Stimulated activated CD4-positive, alpha-beta T cell treated with anti-CD3 and anti-CD28 coated beads, Interleukin-4, amount 100 ng/mL, for 1 hour (primary cell): ENCODE measurements at places on chromosomes 12 and 14.

GRCh38 chr14:67652189-67652588 is 22.2 kb downstream of the VTI1B start:
- no peak for DNase-seq

DNA sequence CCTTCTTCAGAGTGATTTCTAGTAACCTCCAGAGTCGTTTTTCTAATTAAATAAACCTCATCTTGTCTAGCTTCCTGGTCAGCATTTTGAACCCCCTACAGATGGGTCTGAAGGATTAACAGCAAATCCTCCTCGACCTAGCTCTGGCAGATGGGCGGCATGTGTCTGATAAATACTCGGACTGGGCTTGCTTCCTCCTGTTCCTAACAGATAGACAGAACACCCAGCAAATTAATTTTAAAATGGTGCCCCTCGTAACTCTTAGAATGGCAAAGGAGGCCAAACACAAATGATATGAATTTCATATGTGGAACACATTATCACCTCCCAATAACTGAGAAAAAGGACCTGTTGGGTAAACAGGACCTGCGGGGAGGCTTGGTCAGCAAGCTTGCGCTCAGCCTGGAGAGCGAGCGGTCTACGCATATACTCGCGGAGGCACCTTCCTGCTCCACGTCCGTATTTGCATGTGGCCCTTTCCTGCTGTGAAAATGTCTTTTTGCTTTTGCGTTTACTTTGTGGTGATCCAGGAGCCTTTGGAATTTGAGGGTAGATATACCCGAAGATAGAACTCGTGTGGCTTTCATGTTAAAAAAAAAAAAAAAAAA is 79.6 kb downstream of the OTX2 start:
- DNase-seq: no peak

- no peak for DNase-seq
These were observed 12.4 kb upstream of the GYS2 start for GRCh38 chr12:21617030-21617429.

DNA sequence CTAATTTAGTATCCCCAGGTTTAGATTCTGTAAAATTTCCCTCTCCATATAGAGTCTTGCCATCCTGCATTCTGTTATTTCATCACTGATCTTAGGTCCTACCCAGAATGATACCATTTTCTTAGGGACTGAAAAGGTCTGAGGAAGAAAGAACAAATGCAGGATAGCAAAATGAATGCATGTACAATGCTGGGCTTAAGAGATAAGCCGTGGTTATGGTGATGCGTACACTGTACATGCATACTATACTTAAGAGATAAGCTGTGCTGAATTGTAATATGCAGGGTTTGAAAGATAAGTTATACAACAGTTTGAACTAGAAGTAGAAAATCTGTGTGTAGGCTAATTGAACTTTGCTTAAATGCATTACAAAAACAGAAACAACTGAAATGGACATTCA is 416.2 kb downstream of the C12orf50 start:
- DNase-seq: no peak

- DNase-seq: no peak
These were observed 232.1 kb upstream of the TBX3 start for GRCh38 chr12:114916124-114916523.

DNA sequence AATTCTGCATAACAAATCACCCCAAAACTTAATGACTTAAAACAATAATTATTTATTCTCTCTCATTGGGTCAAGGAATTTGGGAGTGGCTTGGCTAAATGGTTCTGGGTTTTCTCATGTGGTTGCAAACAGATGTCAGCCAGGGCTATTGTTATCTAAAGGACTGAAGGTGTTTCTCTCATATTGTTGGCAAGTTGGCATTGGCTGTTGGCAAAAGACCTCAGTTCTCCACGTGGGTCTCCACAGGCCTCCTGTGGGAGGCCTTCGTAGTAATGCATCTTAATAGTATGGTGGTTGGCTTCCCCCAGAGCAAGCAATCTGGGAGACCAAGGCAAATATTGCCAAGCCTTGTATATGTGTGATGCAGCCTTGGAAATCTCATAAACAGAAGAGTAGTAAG is 14.4 kb downstream of the GALNT16 start:
- no peak for DNase-seq

GRCh38 chr12:119071638-119072231 is 90.4 kb downstream of the SRRM4 start:
- no peak for DNase-seq

GRCh38 chr12:64673490-64674169 is 63.3 kb downstream of the RASSF3 start:
- no peak for DNase-seq

GRCh38 chr12:64459394-64459891 is 7.5 kb downstream of the TBK1 start:
- no peak for DNase-seq

- no peak for DNase-seq
These were observed 31.9 kb downstream of the TSPAN8 start for GRCh38 chr12:71125949-71126348.

DNA sequence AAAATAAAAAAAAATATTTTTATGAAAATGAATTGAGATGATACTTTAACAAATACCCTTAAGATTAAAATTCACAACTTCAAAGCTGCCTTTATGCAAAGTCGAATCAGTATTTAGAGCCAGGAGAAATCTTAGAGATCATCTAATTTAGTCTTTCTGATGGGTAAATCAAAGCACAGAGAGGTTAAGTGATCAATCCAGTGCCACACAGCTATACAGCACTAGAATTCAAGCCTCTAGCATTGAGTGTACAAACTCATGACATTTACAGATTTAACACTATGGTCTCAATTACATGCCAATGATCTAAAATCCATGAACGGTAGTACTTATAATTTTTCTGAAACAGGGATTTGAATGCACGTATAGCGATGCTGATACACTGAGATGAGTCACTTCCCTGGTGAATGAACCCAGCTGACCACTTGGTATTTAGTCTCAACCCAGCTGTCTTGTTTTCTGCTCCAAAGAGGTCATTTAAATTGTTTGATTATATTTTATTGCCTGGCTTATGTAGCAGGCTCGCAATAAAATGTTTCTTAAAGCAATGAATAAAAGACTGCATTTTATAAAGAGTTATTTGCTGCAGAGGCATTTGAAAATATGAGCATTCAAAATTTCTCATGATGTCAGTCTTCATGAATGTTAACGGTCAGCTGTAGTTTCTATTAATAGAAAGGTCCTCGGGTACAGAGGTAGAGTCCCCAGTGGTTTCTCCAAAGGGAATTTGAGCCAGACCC is 152.4 kb upstream of the PRICKLE1 start:
- no peak for DNase-seq

GRCh38 chr12:100138048-100138802 is 4.4 kb downstream of the BLTP3B start:
- DNase-seq: no peak

GRCh38 chr12:26732005-26732908 is 100.7 kb downstream of the ITPR2 start:
- DNase-seq: no peak

- DNase-seq: no peak
These were observed 3.7 kb upstream of the KRT2 start for GRCh38 chr12:52655720-52656124.

DNA sequence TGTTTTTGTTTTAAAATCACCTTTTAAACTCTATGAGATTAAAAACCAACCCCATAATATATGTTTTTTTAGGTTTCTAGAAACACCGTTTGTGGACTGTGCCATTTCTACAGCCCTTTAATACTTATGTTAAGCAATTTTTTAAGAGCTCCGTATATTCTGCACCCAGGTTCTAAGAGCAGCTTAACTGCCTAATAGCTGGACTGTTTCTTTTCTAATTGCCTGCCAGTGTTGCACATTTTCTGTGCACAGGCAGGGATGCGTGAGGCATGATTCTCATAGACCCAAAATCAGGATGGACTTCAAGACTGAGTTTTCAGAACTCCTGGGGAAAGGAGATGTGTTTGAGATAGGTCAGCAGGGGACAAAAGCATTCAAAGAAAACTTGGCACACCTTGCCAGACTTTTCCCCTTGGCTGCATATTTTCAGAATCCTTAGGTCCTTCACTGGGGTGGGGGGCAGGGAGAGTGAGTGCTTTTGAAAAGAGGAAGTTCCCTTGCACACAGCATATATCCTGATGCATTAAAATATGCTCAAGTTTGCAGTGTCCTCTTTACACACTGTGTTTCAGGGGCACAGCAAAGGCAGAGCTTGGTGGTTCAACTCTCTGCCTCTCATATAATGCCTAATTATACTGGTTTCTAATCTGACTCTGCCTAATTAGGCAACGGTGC is 27.9 kb downstream of the TMEM30B start:
- DNase-seq: no peak

- DNase-seq: no peak
These were observed 4.6 kb upstream of the BIN2 start for GRCh38 chr12:51328587-51328986.

GRCh38 chr14:62914025-62914424 is 131.2 kb downstream of the KCNH5 start:
- DNase-seq: no peak

GRCh38 chr12:12612358-12612757 is 682 bp downstream of the CREBL2 start:
- DNase-seq: no peak

DNA sequence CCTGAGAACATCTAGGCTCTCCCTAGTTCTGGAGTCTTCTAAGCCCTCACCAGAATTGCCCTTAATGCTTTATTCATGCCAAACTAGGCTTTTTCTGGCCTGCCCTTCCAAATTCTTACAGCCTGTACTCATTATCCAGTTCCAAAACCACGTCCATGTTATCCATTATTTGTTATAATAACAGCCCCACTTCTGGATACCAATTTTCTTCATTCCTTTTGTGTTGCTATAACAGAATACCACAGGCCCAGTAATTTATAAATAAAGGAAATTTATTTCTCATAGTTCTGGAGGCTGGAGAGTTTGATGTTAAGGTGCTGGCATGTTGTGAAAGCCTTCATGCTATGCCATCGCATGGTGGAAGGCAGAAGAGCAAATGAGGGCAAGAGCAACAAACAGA is 68.0 kb upstream of the AMIGO2 start:
- no peak for DNase-seq

- DNase-seq: no peak
These were observed 88.6 kb downstream of the SEC23A start for GRCh38 chr14:39014460-39014859.

DNA sequence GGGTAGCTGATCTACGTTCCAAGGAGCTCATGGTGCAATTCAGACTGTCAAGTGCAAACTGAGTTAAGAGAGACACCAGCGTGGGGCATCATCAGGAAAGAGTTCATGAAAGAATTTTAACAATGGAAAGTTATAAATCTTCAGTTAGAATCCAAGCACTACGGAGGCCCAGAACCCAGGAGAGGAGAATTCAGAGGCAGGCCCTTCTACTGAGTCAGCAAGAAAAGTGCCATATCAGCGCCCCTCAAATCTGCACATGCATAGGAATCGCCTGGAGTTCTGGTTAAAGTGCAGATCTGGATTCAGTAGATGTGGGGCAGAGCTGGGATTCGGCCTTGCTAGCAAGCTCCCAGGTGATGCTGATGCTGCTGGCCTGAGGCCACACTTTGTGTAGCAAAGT is 45.9 kb downstream of the CHST11 start:
- DNase-seq: no peak

GRCh38 chr14:24895622-24896021 is 154.3 kb downstream of the STXBP6 start:
- DNase-seq: no peak

DNA sequence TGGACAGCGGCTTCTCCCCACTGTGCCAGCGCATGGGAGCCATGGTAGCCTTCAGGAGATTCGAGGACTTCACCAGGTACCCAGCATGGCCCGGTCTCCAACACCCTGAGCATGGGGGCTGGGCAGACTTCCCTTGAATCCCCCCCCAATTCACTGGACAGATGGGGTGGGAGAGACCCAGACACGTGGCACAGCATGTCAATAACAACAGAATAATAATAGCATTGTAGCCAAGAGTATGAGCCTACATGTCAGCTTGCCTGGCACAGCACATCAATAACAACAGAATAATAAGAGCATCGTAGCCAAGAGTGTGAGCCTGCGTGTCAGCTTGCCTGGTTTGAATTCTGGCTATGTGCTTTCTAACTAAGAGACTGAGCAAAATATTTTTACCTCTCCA is 76.4 kb downstream of the FOXN4 start:
- DNase-seq: no peak

DNA sequence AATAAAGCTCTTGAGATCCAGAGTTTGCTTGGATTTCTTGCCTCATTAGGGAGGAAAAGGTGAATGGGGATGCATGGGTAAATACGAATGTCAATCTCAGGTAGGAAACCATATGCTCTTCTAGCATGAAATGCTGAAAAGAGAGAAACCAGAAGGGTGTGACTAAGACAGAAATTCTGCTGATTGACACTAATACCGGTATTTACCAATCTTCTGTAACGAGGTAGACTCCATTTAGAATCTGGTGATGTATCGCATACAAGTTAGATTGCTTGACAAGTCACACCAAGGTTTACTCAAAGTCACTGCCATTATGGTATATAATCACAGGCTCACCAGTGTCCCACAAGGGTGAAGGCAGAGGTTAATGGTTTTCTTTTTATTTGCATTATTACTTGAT is 337.9 kb downstream of the NRXN3 start:
- no peak for DNase-seq

GRCh38 chr14:74552623-74553022 is 59.1 kb downstream of the ISCA2 start:
- no peak for DNase-seq

DNA sequence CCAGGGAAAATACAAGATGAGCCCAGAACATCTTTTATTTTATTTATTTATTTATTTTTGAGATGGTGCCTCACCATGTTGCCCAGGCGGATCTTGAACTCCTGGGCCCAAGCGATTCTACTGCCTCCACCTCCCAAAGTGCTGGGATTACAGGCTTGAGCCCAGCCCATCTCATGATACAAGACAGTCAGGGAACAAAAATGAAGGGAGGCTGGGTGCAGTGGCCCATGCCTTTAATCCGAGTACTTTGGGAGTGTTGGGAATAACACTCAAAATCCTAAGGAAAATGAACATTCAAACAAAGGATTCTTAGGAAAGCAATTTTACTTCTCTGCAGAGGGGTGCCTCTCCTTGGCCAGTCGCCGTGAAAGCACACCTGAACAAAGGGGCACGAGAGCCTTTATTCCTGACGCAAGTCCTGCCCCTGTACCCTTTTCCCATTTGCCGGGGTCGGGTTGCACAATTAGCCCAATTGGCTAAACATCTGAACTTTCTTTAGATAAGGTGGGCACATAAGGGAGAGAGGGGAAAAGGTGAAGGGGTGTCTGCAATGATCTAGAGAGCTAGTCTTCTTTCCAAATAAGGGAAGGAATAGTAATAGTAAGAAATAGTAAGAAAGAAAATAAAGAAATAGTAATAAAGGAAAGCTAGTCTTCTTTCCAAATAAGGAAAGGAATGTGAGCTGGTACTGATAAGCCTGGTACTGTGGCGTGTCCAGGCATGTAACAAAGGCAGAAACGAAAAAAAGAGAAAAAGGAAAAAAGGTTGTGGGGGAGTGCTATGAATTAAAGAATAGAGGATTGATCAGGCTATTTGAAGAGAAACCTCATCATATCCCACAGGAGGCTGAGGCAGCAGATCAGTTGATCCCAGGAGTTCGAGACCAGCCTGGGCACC is 13.4 kb downstream of the NCAPD2 start:
- no peak for DNase-seq

GRCh38 chr14:34538871-34539406 is 562 bp downstream of the EAPP start:
- no peak for DNase-seq
